ENCODE measurements at places on chromosomes 4 and X.

- no peak for DNase-seq
Observed at GRCh38 chr4:158777423-158778155, 8.8 kb downstream of the FNIP2 start.

GRCh38 chrX:40143001-40143400 lies 45.2 kb upstream of the BCOR start:
- DNase-seq = no peak

GRCh38 chr4:78647272-78647671 lies 95.7 kb downstream of the ANXA3 start:
- no peak for DNase-seq

DNA sequence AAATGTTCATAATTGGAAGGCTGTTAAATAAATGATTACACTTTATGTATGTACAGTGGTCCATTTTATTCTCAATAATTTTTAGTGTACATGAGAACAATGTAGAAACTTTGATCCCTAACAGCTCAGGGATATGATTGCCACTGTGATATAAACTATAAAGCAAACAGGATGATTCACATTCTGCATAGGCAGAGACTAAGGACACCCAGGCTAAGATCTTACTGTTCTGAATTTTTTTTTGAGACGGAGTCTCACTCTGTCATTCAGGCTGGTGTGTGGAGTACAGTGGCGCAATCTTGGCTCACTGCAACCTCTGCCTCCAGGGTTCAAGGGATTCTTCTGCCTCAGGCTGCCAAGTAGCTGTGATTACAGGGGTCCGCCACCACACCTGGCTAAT lies 186.6 kb downstream of the PDGFC start:
- no peak for DNase-seq

- DNase-seq = no peak
Observed at GRCh38 chr4:123997776-123998449, 601.3 kb downstream of the SPRY1 start.

DNA sequence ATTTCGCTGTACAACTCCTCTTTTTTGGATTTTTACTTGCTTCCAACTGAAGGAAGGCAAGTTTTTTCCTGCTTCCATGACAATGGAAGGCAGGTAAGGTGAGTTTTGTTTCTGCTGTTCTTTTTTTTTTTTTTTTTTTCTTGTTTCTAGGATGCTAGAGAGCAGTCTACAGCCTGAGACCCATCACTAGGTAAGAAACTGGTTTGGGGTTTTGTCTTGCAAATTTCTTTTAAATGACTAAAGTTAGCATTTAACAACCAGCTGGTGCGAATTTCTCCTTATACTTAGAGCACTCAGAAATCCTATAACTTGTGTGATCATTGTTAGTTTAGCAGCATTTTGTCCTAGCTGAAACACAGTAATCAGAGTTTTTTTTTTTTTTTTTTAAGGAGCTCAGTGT lies 378.4 kb upstream of the CNKSR2 start:
- no peak for DNase-seq

DNA sequence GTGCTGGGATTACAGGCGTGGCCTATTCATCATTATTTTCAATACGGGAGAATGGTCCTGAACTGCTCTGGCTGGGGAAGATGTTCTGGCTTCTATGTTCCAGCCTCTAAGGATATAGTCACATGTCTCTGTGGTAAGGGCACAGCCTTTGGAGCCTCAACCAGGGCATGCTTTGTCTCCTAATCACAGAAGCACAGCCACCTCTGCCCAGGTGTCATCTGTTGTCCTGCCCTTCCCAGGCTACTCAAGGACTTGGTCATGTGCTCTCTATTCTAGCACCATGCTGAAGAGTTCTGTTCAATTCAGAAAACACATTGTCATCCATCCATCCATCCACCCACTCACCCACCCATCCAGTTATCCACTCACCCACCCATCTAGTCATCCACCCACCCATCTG lies 29.5 kb downstream of the ASMTL start:
- no peak for DNase-seq

DNA sequence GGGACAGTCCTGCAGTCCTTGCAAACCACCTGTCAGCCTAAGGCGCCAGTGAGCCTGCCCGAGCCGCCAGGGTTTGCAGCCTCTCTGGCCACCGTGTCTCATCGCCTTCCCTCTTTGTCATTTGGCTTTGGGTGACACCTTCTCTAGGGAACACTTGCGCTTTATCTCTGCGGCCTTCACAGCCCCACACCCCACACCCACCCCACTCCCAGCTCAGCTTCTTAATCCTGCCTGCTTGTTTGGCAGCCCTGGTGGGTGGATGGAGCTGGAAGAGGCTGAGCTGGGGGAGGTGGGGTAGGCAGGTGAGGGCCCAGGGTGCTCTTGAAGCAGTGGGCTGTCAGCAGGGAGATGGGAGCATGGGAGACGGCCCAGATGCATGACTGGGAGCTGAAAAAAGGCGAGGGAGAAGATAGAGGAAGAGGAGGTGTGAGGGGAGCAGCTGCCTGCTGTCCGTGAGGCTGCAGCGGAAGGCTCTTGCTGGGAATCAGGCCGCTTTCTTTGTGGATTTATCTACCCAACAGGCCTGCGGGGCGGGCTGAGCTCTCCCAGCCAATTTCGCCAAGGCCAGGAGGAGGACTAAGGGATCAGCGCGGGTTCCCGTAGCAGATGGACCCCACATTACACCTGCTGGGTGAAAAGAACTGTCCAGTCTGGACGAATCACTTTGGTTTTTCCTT lies 97.5 kb upstream of the STOX2 start:
- no peak for DNase-seq

DNA sequence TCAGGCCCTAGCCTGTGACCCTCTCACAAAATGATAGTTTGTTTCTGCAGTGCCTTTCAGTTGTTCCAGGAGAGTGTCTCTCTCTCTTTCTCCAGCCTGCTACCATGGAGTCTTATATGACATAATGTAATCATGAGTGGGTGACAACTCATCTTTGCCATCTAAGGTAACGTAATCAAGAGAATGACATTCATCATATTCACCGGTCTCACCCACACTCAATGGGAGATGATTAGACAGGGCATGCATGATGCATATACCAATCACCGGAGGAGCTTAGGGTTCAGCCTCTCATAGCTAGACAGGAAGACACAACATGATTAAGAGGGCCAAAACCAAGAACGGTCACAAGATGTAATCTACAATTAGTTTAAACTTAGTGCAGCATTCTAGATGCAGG lies 97.1 kb upstream of the FAM9B start:
- peak; percentile 35 for DNase-seq

Data from activated T-cell treated with anti-CD3 and anti-CD28 coated beads, Interleukin-2, amount 50 U/mL, for 48 hours (primary cell).